ENCODE measurements at places on chromosomes 6 and 20.

DNA sequence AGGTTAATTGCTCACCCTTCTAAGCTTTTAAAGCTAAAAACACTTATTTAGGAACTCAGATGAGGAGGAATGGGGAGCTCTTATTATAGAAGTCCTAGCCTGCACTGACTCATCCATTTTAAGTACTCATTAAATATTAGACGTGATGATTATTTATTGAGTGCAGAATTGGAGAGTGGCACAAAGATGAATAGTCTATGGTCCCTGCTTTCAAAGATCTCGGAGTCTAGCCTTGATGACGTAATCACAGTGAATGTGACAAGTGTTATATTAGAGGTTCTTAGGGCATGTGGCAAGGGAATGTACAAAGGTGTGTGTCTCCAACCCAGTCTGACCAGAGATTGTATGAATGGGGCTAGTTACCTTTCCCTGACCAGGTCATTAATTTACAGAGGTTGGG is 68.7 kb upstream of the CD83 start:
- no peak for DNase-seq

DNA sequence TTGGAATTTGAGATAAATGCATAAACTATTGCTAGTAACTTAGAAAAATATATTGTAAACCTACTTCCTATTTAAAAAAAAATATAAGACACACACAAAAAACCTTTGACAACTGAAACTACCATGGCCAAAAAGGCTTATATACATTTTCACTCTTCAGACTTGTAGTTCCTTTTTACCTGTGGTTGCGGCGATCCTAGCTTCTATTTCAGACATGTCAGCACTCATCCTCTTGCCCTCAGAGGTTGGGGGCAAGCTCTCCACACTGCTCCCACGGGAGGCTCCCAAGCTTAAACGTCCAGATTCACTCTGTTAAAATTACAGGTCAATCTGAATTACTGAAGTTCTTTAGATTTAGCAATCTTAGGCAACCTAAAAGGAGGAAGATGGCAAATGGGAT is 39.8 kb downstream of the MAP3K7 start:
- DNase-seq = no peak

DNA sequence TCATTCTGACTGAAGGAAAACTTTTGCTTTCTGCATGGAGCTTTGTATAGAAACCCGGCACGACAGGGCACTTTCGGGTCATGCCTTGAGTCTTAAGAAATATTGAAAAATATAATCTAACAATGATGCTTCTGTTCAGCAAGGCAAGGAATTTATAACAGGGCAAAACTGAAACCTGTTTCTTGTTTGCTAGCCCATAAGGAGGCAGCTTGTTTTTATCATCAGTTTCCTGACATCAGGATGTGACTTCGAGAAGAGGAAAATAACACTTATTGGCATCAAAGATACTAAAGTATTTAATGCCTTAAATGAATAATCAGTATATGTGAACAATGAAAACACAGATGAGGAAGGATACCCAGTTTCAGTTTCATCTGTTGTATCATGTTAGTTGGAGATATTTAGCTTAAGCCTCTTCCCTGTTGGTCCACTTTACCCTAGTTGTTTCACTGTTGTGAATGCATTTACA is 146.5 kb downstream of the CDKAL1 start:
- DNase-seq = no peak

- no peak for DNase-seq
Measured at GRCh38 chr6:39666706-39667489, 58.3 kb downstream of the KIF6 start.

- DNase-seq = no peak
Measured at GRCh38 chr6:167856474-167856873, 29.8 kb downstream of the AFDN start.

GRCh38 chr6:143135797-143136561 is 75.3 kb downstream of the AIG1 start:
- DNase-seq = no peak

DNA sequence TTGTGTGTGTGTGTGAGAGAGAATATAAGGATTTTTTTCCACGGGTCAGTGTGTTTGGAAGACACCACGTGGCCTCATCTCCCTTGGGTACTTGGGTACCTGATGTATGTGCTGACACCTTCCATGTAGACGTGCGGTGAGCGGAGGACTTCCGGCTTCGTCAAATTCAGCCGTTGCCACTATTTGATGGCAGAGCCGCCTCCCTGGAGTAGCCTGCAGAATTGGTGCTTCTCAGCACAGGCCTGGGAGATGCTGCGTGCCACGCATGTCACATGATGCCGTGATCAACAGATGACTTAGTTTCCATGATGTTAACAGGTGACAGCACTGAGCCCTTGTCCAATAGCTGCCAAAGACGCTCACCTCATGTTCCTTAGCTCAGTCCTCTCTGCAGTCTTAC is 69.4 kb downstream of the CDH4 start:
- no peak for DNase-seq

DNA sequence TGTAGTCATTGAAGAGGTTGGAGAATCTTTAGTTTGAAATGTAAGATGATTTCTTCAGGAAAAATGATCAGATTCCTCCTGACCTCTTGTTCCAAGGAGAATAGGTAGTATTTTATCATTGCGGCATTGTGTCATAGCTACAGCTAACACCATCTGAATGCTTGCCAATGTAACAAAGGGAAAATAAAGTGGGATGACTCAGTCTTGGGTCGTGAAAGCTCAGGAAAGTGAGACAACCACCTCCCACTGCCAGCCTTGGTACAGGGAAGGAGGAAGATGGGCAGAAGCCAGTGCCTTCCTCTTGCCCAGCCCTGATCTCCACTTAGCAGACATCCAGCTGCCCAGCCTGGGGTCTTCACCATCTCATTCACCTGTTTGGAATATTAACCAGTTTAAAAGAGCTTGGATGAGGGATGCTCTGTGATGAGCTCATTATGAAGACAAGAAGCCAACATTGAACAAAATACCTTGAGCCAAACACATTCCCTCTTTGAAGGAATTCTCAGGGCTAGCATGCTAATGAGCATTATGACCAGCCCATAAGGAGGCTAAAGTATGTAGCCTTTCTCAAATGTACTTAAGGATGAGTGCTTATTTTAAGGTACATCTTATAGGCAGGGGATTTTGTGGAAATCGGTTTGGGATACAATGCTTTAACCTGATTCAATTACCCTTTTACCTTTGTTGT is 40.0 kb upstream of the APCDD1L start:
- DNase-seq = no peak

DNA sequence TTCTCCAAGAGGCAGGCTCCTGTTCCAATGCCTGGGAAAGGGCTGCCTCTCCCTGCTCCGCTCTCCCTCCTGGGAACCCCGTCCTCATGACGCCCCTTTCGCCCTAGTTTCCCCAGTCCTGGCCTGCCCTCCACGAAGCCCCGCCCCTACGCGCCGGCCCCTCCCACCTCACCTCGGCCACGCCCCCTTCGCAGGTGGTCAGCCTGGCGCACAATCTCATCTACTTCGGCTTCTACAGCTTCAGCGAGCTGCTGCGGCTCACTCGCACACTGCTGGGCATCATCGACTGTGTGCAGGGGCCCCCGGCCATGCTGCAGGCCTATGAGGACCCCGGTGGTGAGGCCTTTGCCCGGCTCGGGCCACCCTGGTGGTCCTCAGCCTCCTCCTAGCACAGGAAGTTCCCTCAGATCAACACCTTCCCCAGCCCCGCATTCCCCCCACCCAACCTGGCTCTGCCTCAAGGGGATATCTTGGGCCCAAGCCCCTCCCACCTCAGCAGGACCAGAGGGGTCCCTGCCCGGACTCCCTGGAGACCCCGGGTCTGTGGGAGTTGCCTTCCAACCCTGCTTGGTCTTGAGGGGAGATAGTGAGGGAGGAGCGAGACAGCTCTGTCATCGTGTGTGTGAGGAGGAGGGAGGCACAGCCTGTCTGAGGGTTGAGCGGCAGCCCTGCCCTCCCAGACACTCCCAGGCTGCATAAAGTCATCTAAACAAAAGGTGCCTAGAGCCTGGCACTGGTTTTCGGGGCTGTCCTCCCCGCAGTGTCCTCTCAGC is 40.3 kb downstream of the UQCC2 start:
- no peak for DNase-seq

DNA sequence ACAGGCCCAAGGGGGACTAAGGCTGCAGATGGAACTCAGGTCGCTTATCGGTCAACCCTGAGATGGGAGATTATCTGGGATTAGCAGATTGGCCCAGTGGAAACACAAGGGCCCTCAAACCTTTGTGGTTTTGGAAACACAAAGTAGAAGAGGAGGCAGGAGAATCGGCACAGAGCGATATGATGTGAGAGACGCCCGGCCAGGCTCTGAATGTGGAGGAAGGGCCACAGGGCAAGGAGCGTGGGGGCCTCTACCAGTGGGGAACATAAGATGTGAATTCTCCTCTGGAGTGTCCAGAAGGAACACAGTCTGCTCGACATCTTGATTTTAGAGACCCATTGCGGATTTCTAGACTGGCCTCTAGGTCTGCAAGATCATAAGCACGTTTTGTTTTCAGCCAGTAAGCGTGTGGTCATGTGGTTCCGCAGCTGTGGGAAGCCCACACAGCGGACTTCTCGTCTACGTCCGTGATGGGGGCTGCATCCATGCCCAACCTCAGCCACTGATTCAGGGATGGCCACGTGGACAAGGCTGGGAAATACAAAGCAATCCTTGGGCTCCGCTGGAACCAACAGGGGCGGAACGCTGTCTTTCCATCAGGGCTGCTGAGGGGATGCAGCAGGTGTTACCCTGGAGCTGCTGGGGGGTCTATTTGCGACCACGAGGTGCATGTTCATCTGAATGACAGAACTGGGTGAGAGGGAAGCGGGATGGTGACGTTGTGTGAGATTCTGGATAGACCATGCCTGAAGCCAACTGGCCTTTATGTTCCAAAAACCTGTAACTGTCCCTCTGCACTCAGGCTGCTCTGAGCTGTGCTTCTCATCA is 127.6 kb upstream of the PMEPA1 start:
- no peak for DNase-seq

GRCh38 chr6:29685718-29686326 is 4.9 kb upstream of the ZFP57 start:
- DNase-seq = no peak

GRCh38 chr20:46955601-46956556 is 61.2 kb downstream of the EYA2 start:
- DNase-seq = no peak

- DNase-seq = no peak
Measured at GRCh38 chr6:113644861-113645575, 212.1 kb upstream of the MARCKS start.

GRCh38 chr6:34974249-34974642 is 85.2 kb downstream of the ANKS1A start:
- DNase-seq = no peak

Data from effector CD8-positive, alpha-beta T cell (primary cell).